Stimulated activated CD4-positive, alpha-beta T cell treated with anti-CD3 and anti-CD28 coated beads, TNF-alpha, amount 100 ng/mL, for 1 hour (primary cell): ENCODE measurements at places on chromosomes 11 and 22.

DNA sequence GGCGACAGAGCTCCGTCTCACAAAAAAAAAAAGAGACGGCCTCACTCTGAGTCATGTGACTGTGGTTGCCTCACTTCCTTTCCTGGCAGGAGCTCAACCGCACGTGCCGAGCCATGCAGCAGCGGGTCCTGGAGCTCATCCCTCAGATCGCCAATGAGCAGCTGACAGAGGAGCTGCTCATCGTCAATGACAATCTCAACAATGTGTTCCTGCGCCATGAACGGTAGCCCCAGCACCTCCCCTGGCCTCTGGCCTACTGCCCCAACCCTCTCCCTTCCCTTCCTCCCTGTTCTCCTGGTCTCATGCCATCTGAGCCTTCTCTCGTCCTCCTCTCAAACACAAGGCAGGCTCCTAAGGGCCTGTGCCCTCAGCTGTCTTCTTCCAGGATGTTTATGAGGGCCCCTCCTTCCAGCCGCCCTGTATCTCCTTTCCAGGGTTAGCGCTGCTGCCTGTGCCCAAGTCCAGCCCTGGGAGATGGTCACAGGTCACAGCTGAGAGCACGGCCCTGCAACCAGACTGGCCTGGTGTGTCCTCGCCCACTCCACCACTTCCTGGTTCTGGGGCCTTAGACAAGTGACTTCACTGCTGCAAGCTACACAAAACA lies 30.7 kb downstream of the TOM1 start:
- no peak for DNase-seq

GRCh38 chr11:93766504-93766903 lies 17.6 kb upstream of the MED17 start:
- no peak for DNase-seq

DNA sequence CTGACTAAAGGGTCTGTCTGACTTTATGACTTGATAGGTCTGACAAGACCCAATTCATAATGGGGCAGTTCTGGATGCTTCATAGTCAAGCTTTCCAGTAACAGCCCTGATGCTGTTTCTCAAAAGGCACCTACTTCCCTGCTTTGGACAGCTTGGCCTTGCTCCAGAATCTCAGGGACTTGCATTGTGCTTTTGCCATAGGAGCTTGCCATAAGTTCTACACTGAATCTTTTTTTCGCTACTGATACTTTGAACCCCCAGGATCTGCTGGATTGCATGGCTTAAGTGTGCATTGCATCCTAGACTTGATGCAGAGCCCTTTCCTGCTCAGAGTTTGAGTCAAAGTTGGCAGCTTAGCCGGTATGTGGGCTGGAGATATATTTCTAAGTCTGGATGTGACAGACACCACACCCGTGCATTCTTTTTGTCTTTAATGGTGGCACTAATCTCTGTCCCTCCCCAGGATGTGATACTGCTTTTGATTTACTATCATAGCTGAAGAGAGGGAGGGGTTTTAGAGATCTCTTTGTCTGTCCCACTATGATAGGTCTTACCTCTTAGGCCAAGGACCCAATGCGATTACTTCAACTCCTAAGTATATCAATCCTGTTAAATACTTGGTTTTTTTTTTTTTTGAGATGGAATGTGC lies 16.9 kb upstream of the SLC3A2 start:
- DNase-seq, result no peak

GRCh38 chr22:45224988-45225731 lies 15.5 kb downstream of the KIAA0930 start:
- no peak for DNase-seq

- no peak for DNase-seq
Observed at GRCh38 chr11:24773322-24773721, 276.5 kb downstream of the LUZP2 start.

GRCh38 chr11:86625544-86625943 lies 46.9 kb downstream of the ME3 start:
- DNase-seq, result no peak

DNA sequence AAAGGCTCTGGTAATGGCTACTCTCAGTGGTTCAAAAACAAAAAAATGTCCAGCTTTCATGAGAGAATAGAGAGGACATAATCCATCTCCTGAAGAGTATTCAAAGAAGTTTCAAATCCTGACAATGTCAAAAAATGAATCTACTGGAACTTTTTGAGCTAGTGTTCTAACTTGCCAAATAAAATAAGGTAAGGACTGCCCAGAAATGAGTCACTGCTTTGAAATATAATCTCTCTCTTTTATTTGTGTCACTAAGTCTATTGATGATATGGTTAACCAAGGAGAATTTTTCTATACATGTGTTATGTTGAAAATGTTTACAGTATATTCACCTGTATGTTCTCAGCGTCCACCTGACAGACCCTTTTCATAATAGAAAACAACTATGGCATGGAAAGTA lies 3.4 kb downstream of the GUCY1A2 start:
- no peak for DNase-seq

DNA sequence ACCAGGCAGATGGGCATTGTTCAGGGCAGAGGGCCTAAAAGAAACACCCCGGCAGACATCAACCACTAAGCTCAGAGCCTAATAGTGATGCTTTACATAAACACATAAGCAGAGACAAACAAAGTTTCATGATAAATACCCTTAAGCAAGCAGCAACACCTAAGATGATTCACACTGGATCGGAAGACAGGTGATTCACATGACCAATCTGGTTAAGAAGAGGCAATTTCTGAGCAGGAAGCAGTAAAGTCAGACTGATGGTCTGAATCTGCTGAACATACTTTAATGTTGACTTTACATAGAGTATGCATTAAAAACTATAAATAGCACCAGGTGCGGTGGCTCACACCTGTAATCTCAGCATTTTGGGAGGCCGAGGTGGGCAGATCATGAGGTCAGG lies 56.1 kb downstream of the SYN3 start:
- no peak for DNase-seq

DNA sequence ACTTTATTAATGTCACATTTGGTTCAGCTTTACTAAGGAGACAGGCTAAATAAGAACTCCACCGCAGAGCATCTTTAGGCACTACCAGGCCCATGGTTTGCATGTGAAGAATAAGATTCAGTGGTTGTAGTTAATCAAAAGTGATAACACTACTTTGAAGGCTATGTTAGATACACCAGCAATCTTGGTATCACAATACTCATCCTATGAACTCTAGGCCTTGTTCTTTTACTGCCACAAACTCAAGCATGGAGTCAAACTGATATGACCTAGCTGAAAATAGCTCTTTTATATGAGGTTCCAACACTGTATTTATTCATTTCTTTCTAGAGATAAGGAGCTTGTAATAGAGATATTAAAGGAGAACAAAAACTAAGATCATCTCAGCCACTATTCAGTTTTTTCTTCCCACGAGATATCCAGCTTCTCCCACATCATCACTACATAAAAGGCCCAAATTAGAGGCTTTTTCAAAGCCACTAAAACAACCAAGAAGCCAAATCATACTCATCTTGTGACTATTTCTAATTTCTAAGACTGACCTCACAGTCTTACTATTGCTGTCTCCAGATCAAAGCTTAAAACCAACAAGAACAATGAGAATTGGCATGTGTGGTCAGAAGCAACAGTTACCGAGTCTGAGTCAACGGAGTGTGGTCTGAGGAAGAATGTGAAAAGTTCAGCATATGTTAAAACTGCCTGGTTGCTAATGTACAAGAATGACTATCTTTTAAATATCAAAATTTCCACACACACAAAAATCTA lies 25.1 kb upstream of the GUCY1A2 start:
- no peak for DNase-seq

DNA sequence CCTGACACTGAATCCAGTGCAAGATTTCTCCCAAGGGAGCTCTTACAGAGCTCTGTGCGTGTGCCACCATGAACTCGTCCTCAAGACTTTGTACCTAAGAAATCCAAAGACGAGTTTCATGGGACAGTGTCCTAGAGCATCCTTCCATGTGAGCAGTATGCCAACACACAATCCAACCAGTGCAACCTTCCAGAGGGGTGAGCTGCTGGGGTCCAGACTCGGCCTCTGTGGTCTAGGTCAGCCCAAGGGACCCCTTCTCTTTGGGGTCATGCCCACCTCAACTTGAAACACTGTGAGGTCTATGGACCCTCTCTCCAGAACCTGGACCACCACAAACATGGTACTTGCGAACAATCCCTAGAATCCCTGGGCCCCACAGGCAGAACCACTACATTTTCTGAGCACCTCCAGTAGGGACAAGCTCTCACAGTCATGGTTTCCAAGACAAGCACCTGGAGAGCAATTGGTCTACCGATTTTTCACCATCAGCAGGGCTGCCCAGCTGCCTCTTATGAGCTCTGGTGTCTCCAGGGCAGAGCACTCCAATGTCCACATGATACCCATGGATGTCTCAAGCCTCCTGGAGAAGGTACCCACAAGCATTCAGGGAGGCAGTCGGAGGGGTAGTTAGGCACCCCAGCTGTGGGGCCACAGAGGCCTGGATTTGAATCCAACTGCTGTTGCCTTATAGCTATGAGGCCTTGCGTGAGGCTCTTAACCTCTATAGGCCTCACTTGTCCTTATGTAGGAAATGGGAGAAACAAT lies 7.7 kb downstream of the CHST1 start:
- no peak for DNase-seq

DNA sequence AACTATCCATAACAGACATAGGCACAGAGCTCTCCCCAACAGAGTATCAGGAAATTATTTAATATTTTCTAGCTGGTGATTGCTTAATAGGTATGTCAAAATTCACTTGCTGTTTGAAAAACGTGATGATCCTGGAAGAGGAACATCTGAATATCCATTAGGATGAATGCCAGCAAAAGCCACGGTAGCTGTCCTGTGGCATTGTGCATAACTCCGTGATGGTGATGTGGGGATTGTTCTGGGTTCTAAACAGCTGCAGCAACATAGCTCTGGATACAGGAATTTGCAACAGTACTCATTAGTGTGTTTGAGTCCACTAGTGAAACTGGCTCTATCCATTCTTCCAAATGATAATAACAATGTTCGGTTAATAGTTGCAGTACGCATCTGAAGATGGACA lies 78.8 kb downstream of the C11orf65 start:
- no peak for DNase-seq

DNA sequence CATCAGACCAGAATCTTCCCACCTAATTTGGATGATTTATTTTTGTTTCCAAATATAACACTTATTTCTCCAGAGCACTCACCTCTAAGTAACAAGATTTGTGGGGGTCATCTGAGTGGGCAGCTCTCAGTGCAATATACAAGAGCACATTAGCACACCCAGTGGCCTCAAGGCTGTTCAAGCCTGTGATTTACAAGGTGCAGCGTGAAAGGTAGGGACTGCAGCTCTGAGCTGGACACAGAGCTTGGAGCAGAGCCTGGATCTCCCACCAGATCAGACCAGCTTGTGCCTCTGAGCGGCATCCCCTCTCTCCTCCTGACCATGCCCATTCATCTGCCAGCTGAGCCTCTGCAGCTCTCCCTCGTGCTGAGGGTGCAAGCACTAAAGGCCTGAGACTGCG lies 323.3 kb upstream of the ZC3H12C start:
- no peak for DNase-seq

GRCh38 chr11:109547356-109548027 lies 125.5 kb downstream of the C11orf87 start:
- no peak for DNase-seq

GRCh38 chr11:2574553-2575535 lies 125.0 kb downstream of the KCNQ1OT1 start:
- no peak for DNase-seq

- DNase-seq, result no peak
Observed at GRCh38 chr11:40149721-40150120, 1309.7 kb downstream of the LRRC4C start.

GRCh38 chr11:66139817-66140404 lies 69.8 kb downstream of the PACS1 start:
- no peak for DNase-seq

- DNase-seq, result no peak
Observed at GRCh38 chr11:128232588-128232987, 354.8 kb downstream of the ETS1 start.
